Foreskin keratinocyte (primary cell): ENCODE measurements at places on chromosomes 11 and 22. TPM values are rescaled to one million over a fixed set of nuclear protein-coding genes. Genes with fewer than 3 reads are reported as not detected.

The C11orf91 gene
- polyA plus RNA-seq = 0.20 and 0.50 TPM in 2 replicates

The ME3 gene
- 2.2 and 3.2 TPM in 2 replicates for polyA plus RNA-seq

The MS4A8 gene
- not detected in 2 replicates for polyA plus RNA-seq

The MAP6 gene
- 1.3 and 2.6 TPM in 2 replicates for polyA plus RNA-seq

The OR51T1 gene
- polyA plus RNA-seq = not detected in 2 replicates

The F2 gene
- polyA plus RNA-seq = 0.03 TPM in 1 of 2 replicates, not detected in the other

The ZNRF3 gene
- 1.6 and 2.1 TPM in 2 replicates for polyA plus RNA-seq

The DRD4 gene
- 0.10 TPM in 1 of 2 replicates, not detected in the other for polyA plus RNA-seq

The TEX54 gene
- polyA plus RNA-seq = not detected in 2 replicates
